ENCODE measurements at places on chromosomes 3 and 15.

- no peak for DNase-seq
These were observed 61.7 kb upstream of the CDIN1 start for GRCh38 chr15:36517758-36518157.

GRCh38 chr3:31210068-31210645 lies 315.7 kb upstream of the GADL1 start:
- DNase-seq, result no peak

DNA sequence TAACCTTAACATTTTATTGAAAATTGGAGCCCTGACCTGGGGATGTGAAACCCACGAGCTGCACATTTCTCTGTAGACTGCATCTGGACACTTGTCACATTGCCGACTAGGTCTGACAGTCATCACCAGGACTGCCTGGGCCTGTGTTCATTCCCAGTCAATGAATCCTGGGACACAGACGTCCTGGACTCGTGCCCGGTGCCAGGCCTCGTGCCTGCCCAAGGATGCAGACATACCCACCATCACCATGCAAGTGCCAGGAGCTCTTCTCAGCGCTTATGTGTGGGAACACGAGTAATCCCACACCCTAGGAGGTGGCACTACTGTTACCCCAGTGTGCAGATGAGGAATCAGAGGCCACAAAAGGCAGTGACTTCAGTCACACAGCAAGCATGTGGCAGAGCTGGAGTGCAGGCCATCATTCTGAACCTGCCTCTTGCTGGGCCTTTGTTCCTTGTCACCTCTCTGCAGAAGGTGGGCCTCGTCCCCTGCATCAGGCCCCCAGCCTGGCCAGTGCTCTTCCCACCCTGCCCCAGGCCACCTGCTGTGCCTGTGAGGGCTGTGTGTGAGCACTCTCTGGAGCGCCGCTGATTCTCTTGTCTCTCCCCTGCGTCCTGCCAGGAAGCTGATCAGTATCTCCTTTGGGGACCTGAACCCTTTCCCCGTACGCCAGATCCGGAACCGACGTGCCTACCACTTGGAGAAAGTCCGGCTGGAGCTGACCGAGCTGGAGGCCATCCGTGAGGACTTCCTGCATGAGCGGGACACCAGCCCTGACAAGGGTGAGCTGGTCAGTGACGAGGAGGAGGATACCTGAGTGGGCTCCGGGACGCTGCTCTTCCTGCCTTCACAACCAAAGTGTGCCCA lies 58.5 kb downstream of the ADAMTS7 start:
- DNase-seq, result no peak

GRCh38 chr15:99275061-99275460 lies 23.8 kb downstream of the LRRC28 start:
- DNase-seq, result no peak

DNA sequence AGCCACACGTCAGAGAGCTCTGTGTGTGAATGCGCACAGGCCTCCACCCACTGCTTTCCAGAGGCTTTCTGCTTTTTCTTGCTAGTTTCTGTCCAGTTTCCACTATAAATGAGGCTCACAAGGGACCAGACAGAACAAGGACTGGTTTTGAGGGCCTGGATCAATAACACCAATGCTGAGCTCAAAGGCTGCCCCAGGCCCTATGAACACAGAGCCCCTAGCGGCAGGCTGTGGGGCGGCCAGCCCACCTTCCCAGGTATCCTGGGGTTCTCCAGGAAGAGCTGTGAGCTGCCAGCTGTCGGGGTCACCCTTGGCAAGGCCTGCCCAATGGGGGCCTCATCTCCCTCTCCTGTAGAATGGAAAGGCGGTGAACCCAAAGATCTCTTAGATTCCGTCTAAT lies 2.2 kb upstream of the ITIH3 start:
- no peak for DNase-seq

DNA sequence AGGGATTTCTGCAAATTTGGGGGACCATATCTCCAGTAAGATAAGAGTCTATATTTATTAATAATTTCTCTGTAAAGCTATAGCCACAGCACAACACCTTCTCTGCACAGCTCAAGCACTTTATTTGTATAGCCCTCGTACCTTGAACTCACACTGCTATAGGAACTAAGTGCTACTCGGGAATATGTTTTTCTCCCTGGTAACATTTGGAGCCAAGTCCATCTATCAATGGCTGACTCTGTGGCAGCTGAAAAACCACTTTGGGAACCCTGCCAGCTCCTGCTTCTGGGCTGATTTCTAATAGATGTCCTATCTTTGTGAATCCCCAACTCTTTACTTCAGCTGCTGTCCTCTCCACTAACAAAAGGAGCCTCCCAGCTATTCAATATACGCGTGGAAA lies 298.5 kb downstream of the GBE1 start:
- DNase-seq, result no peak

GRCh38 chr15:85463276-85463892 lies 83.0 kb downstream of the AKAP13 start:
- DNase-seq, result no peak

- DNase-seq, result no peak
These were observed 41.8 kb upstream of the MRPL3 start for GRCh38 chr3:131544557-131544956.

DNA sequence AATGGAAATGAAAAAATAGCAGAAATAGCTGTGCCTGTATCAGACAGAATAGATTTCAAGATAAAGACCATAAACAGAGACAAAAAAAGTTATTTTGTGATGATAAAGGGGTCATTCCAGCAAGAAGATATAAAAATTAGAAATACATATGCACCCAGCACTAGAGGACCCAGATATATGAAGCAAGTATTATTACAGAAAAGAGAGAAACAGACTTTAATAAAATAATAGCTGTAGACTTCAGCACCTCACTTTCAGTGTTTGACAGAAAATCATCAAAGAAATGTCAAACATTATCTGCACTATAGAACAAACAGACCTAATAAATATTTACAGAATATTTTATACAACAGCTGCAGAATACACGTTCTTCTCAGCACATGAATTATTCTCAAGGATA lies 783.7 kb downstream of the PLOD2 start:
- DNase-seq, result no peak

GRCh38 chr15:63970621-63971426 lies 75.5 kb downstream of the DAPK2 start:
- DNase-seq, result no peak

DNA sequence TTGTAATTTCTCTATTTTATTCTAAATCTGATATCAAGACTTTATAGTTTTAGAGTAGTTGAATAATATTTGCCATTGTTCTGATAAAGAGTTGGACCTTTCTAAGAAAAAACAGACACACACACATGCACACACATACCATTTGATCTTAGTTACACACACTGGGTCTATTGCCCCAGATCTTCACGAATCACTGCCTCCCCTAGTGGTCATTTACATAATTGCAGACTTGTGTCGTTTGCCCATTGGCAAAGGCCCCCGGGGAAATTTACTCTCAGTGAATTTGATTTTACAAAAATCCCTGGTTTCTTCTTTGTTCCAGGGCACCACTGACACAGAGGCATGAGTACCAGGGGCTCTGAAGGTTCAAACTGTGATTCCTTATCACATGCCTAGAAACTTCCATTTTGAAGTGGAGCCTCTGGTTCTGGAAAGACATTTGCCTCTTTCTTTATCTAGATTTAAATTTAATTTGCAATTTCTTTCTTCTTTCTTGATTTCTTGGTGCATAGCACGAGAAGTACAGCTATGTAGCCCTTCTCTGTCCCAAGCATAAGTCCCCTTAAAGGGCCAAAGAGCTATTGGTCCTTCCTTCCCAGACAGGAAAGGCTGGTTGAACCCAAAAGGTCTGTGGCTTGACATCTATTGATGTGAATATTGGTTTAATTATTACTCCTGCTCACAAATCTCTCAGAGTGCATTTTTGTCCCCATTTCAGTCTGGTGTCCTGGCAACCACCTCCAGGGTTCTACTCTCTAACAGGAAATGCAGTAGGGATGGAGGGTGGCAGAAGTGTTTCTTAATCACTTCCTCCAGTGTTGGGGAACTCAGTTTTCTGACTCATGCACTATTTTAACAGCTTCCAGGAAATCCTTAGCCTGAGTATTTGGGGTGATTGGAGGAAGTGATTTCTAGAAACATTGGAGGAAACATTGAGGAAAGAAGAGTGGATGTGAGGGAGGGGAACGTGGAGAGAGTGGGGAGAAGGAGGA lies 32.4 kb upstream of the SLC6A11 start:
- no peak for DNase-seq

Data from NCI-H1048 (cell line).